Lung (tissue), 17 donors: ENCODE measurements at places on chromosomes 16 and 17. TPM values are rescaled to one million over a fixed set of nuclear protein-coding genes. Genes with fewer than 3 reads are reported as not detected.

DNA sequence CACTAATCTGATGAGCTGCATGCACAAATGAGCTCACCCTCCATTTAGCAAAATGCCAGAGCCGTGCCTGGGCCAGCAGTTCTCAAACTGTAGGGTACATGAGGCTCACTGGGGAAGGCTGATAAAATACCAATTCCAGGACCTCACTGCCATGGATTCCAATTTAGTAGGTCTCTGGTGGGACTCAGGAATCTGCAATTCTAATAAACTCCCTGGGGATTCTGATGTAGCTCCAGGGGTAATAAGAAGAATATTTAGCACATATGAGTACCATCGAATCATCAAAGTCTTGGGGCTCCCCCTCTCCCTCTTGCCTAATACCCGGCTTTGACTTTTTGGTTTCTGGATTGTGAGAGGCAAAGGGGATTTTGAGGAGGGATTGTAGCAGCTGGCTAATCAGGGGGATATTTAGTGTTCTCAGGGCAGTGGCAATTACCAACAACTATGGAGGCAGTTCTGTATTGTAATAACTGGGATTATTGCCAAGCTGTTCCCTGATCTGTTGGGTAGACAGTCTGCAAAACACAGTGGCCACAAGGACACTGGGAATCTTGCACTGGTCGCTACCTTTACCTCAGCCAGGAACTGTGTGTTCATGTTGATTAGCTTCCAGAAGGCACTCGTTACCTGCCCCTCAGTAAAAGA is 140.4 kb downstream of the SHISA9 start:
- DNase-seq, result no peak

- DNase-seq, result no peak
Observed at GRCh38 chr17:43106552-43106951, 18.6 kb downstream of the BRCA1 start.

DNA sequence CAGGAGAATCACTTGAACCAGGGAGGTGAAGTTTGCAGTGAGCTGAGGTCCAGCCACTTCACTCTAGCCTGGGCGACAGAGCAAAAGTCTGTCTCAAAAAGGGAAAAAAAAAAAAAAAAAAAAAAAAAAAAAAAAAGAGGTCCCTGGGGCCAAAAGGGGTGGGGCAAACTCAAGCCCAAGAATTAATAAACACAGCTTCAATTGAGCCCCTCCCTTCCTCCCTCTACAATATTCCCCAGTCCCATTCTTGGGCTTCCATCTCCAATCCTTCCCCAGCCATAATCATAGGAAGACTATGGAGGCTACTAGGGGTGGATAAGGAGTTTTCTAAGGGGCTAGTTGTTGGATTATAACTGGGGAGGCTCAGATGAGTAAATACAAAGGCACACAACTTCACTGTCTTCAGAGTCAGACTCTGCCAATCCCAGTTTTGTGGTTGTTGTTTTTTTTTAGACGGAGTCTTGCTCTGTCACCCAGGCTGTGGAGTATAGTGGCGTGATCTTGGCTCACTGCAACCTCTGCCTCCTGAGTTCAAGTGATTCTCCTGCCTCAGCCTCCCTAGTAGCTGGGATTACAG is 9.5 kb downstream of the CAVIN1 start:
- no peak for DNase-seq

- DNase-seq, result peak; percentile 8
Observed at GRCh38 chr16:31876951-31877828, 3.6 kb downstream of the ZNF267 start.

DNA sequence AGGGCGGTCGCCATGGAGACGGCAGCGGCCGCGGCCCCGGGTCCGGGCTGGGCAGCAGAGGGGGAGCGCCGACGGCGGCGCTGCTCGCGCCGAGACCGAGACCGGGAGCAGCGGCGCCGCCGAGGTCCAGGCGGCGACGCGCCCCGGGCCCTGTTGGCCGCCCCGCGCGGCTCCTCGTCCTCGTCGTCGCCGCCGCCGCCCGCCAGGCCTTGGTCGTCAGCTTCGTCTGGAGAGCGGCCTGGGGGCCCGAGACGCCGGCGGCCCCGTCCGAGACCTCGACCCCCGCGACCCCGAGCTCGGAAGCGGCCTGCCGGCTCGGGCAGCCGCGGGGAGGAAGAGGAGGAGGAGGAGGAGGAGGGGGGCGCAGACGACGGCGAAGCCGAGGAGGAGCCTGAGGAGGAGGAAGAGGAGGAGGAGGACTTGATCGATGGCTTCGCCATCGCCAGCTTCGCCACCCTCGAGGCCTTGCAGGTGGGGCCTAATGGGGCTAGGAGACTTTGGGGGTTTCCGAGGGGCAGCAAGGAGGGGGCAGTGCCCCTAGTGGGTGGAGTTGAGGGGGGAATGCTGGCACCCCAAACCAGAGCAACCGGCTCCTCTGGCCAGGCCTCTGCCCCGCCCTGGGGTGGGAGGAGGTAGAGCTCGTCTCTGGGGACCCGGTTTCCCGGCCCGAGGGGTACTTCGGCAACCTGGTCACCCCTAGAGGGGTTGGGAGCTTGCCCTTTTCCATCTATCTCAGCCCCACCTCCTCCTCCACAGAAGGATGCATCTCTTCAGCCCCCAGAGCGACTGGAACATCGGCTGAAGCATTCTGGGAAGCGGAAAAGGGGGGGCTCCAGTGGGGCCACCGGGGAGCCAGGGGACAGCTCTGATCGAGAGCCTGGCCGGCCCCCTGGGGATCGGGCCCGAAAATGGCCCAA is 1.5 kb downstream of the FBRS start:
- DNase-seq, result peak; percentile 21

DNA sequence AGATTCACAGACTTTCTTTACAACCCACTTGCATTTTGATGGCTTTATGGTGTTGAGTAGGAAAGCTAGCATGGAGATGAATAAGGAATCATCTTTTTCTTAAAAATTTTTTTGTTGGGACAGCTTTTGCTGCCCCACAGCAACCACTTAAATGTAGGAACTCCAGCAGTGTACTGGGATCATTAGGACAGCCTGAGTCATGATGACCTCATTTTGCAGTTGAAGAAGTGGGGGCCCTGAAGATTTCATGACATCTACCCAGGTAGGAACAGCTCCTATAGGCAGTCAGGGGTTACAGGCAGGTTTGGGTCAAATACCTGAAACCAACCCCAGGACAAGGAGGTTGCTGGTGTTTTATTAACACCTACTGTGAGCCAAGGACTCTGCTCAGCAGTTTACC is 2.1 kb downstream of the METTL22 start:
- no peak for DNase-seq

- peak; percentile 86 for DNase-seq
Observed at GRCh38 chr17:48522031-48522653, 8.7 kb downstream of the HOXB1 start.

- DNase-seq, result no peak
Observed at GRCh38 chr17:37888881-37889280, 35.3 kb upstream of the TBC1D3K start.

DNA sequence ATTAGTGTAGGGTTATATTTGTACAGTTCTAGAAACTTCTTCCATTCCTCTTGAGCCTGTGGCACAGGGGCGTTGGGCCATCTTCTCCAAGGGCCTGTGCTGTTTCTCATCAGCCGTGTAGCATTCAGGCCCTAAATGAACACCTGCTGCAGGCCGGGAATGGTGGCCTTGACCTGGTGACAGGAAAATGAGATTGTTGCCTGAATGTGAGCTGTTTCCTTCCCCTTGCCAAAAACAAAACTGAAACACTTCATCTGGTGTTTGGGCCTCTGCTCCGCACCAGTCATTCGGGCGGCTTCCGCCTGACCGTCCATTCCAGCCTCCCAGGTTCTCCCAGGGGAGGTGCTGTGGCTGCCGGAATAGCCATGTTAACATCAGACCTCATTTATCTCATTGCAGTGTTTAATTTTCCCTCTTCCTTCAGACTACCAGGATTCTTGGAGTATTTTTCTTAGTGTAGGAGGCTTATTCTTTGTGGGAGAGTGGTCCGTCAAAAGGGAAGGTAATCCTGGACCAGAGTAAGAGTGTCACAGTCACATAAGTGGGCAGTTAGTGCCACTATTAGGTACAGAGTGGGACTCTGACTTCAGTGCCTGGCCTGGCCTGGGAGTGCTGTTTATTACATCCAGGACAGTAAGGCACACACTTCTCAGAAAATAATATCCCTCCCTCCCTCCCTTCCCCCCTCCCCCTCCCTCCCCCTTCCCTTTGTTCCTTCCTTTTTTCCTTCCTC is 61.9 kb downstream of the WWP2 start:
- peak; percentile 50 for DNase-seq

GRCh38 chr16:57972306-57972705 is 1.4 kb upstream of the CNGB1 start:
- DNase-seq, result no peak

- DNase-seq, result peak; percentile 63
Observed at GRCh38 chr17:71503710-71504465, 616.9 kb upstream of the SOX9 start.

DNA sequence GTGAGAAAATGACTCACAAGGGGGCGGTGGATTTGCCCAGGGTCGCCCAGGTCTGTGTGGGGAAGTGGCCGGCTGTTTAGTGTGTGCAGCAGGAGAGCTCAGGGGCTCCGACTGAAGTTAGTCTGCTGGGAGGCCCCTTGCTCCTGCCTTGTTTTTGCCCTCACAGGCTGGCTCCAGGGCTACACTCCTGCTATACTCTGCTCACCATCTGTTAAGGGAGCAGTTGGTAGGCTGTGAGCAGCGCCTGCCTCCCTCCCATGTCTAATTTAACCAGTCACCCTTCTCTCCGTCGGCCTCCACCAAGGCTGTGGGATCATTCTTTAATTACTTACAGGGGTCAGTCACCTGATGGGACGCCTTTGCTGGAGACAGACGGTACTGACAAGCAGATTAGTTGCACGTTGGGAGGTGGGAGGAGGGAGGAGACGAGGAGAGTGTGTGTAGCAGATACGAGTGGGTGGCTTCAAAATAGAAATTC is 35.5 kb downstream of the KSR1 start:
- no peak for DNase-seq

- no peak for DNase-seq
Observed at GRCh38 chr17:61309362-61310256, 90.0 kb upstream of the TBX2 start.

DNA sequence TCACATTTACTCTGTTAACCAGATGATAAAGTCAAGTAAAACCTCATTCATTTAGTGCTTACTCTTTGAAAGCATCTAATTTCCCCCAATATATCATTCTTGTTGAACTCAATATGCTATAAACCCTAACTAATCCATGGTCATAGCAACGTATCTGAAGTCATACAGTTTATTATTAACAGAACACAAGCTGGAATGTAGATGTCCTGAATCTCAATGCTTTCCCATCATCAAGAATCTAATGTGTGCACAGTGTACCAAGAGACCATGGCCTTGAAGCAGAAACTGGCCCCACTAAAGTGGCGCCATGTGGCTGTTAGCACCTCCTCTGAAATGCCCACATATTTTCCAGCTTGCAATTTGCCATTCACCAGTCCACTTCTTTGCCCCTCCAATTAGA is 245.8 kb downstream of the SOX9 start:
- DNase-seq, result no peak

- DNase-seq, result no peak
Observed at GRCh38 chr17:48644910-48645557, 18.9 kb upstream of the HOXB9 start.

DNA sequence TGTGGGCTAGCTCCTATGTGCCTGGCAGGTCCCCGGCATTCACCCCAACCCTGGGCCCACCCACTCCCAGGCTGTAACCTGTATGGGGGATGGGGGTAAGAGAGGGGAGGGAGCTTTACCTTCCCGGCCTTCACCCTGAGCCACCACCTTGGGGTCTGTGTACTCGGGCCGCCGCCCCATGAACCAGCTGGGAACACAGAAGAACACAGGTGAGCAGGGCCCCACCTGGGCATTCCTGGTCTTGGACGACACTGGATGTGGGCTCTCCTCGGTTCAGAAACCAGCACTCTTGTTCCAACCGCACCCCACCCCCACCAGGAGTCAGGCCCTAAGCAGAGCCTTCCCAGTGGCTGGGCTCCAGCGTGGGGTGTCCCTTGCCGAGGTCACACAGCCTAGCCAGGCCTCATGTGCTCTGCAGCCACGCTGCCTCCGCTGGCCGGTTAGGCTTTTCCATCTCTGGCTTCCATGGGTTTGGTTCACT is 18.8 kb downstream of the B9D1 start:
- no peak for DNase-seq

- DNase-seq, result no peak
Observed at GRCh38 chr17:9922012-9922848, 17.2 kb upstream of the RCVRN start.

GRCh38 chr17:64411999-64412771 is 21.5 kb upstream of the PECAM1 start:
- DNase-seq, result peak; percentile 36

- no peak for DNase-seq
Observed at GRCh38 chr17:60740584-60740983, 62.9 kb downstream of the BCAS3 start.

GRCh38 chr17:66929591-66929990 is 34.9 kb upstream of the CACNG4 start:
- DNase-seq, result no peak

GRCh38 chr17:1558401-1558800 is 4.2 kb downstream of the PITPNA start:
- no peak for DNase-seq

DNA sequence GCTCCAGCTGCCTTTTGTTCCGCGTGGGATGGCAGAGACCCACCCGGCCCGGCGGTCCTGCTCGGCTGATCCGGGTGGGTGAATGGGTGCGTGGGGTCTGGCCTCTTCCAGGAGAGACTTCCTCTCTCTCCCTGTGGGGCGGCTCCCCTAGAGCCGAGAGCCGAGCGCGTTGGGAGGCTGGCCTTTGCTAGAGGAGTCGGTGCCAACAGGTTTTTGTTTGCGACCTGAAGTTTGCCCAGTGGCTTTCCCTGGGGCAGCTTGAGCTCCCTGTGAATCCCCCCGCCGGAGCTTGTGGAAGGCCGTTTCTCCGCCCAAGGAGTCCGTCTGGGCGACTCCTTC is 970 bp downstream of the EPN2 start:
- peak; percentile 40 for DNase-seq

SLFN5 gene
- 51.7 TPM for total RNA-seq

ST6GALNAC2 gene
- 38.0 TPM for total RNA-seq

TMC8 gene
- 15.5 TPM for total RNA-seq

OR3A3 gene
- not detected for total RNA-seq

PPP4C gene
- 51.7 TPM for total RNA-seq

PRSS8 gene
- total RNA-seq, result 127 TPM

ARHGAP44 gene
- 28.3 TPM for total RNA-seq

ADAMTS18 gene
- total RNA-seq, result 0.82 TPM

ARHGDIG gene
- total RNA-seq, result not detected

GPR179 gene
- total RNA-seq, result 0.17 TPM

BPTF gene
- 78.6 TPM for total RNA-seq

CACNA1G gene
- total RNA-seq, result 0.31 TPM

NPIPB2 gene
- total RNA-seq, result 10.1 TPM
